ENCODE measurements at places on chromosomes 11 and 22.

DNA sequence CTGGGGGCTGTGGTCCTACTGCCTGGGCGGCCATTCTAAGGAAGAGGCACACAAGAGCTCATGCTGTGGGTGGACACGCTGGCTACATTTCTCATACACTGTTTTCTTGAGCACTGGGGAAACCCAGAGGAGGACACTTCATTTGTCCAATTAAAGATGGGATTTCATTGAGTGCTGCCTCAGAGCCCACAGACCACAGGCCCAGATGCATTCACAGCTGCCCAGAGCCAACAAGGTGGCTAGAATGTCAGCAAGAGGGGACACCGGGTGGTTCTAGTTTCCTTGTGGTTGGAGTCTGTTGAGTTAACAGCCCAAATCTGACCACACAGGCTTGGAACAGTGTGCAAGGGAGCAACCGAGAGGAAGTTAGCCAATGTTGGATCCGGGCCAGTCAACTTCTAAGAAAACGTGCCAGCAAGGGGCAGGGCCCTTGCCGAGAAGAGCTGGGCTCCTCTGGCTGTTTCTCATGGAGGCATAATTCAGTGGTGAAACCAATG is 35.0 kb upstream of the SORL1 start:
- peak; percentile 7 for DNase-seq

DNA sequence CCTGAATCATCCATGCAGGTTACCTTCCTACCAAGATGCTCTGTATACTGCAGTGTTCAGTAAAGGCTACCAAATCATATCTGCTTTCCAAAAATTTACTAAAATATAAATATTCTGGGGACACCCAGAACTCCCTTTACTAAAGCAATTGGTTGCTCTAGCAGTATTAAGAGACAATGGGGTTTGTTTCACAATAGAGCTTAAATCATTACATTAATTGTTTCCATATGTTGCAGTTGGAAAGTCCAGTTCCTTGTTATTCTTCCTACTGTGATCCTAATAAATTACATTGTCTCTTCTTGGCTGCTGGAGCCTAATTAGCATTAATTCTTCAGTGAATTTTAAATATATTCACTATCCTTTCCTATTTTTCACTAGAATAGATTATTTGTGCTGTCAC is 316.0 kb upstream of the MTNR1B start:
- no peak for DNase-seq

DNA sequence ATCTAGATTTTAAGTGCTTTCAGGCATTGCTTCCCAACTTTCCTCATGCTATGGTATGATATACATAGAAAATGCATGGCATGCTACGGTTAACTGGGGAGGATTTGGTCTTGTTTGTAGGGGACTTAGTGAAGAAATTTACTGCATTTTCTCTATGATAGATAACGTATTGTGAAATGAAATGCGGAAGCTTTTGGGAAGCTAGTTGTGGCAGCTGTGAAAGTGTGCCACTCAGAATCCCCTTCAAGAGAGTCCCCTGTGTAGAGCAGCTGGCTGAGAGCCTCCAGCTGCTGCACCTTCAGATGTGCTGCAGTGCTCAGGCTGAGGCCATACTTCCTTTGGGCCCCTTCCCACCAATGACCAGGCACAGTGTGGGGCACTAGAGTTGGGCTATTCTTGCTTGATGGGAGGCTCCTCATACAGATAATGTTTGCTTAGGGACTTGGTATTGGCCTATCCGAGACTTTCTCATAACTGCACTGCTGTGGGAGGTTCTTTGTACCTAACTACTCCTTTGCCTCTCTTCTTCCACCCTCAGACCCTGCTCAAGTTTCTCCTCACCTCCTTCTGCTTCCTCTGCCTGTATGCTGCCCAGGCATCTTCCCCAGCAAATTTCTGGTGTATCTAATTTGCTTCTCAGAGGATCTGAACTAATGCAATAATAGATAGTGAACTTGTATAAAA is 67.3 kb downstream of the HIPK3 start:
- no peak for DNase-seq

- no peak for DNase-seq
Measured at GRCh38 chr11:83682611-83682973, 396.4 kb upstream of the CCDC90B start.

DNA sequence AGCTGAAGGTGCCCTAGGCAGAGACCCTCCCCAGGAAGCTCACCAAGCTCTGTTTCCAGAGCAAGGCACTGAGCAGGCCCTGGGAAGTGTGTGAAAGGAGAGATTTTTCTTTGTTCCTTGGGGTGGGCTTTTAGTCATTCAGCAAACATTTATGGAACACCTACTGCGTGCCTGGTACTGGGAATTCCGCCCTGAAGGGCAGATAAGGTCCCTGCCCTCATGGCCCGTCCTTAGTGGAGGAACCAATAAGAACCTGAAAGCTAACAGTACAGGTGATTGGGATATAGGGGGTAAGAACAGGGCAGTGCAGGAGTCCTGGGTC is 3.9 kb downstream of the TMEM134 start:
- DNase-seq: no peak

DNA sequence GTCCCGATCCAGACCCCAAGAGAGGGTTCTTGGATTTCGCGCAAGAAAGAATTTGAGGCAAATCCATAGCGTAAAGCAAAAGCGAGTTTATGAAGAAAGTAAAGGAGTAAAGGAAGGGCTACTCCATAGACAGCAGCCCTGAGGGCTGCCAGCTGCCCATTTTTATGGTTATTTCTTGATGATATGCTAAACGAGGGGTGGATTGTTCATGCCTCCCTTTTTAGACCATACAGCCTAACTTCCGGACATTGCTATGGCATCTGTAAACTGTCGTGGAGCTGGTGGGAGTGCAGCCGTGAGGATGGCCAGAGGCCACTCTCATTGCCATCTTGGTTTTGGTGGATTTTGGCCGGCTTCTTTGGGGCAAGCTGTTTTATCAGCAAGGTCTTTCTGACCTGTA is 19.4 kb upstream of the SHANK3 start:
- no peak for DNase-seq

DNA sequence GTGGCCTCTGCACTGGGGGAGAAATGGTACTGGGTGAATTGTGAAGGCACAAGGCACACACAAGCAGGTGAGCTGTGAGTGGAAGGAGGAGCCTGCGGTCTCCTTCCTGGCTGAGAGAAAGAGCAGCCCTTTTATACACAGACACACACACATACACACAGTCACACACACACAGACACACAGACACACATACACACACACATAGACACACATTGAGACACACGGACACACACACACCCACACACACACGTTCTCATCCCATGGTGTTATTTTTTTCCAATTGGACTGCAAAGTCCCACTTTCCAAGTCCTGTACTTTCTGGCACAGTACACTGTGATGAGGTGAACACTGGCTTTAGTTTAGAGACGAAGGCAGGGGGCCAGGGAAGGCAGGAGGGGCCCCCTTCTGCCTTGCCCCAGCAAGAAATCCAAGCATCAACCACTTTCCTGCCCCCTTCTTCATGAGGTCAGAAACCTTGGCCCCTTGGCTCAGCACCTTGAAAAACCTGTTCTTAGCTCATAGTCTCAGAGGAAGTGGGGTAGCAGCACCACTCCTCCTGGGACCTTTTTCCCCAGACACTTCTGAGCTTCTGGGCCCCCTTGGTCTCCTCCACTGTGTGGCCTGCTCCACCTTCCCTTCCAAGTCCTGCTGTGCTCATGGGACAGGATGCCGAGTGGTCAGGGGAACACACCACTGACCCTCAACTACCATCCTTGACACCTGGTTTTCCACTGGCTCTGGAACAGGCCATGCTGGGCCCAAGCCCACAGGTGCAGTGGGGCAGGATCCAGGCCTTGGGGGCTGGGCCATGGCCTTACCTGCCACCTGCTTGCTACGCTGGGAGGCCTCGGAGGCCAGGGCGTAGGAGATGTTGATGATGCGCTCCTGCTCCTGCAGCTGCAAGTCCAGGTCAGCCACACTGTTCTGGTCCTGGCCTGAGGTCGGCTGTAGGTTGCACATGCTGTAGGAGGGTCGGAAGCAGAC is 43.8 kb downstream of the C11orf58 start:
- DNase-seq: no peak

DNA sequence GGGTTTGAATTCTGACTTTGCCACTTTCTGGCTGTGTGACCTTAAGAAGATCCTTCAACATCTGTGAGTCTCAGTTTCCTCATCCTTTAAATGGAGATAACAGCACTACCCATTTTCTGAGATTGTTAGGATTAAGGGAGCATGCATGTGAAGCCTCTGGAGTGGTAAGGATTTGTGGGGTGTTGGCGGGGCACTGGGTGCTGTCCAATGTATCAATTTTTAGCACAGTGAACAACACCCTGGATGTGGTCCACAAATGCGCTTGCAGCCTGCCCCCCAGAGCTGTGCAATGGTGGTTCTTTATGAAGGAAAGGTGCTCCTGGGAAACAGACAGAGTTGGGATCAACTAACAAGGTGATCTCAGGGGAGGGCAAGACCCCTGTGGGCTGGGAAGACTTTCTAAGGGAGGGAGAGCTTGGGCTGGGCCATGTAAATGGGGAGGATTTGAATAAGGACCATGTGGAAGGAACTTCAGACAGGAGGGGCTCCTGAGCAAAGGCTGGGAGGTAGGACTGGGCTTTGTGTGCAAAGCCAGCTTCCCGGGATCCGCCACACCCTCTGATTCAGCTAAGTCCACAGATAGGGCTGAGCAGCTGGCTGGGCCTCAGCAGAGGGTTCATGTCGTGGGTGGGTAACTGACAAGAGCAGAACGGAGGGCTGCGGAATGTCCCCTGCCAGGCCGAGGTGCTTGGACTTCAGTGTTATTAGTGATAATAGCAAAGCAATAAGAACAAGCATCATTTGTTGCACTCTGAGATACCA is 22.7 kb upstream of the RASD2 start:
- DNase-seq: no peak

GRCh38 chr11:68090706-68091105 is 30.5 kb downstream of the CHKA start:
- no peak for DNase-seq

- no peak for DNase-seq
Measured at GRCh38 chr22:50581950-50582492, 628 bp downstream of the CHKB start.

GRCh38 chr11:115759622-115760460 is 255.6 kb upstream of the CADM1 start:
- DNase-seq: no peak

DNA sequence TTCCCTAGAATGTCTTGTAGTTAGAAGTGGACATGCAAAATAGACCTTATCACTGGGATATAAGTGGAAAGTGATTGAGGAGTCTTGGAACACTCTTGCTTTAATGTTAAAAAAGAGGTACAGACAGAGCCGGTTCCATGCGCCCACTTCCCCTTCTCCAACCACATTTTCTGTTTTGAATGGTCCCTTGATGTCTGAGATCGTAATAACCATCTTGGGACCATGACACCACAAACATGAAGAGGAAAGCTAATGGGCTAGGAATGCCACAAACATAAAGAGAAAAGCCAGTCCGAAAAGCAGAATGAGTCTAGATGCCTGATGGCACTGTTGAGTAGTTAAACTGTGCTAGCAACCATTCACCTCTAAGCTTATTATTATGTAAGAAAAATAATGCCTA is 54.8 kb upstream of the SPON1 start:
- DNase-seq: no peak

DNA sequence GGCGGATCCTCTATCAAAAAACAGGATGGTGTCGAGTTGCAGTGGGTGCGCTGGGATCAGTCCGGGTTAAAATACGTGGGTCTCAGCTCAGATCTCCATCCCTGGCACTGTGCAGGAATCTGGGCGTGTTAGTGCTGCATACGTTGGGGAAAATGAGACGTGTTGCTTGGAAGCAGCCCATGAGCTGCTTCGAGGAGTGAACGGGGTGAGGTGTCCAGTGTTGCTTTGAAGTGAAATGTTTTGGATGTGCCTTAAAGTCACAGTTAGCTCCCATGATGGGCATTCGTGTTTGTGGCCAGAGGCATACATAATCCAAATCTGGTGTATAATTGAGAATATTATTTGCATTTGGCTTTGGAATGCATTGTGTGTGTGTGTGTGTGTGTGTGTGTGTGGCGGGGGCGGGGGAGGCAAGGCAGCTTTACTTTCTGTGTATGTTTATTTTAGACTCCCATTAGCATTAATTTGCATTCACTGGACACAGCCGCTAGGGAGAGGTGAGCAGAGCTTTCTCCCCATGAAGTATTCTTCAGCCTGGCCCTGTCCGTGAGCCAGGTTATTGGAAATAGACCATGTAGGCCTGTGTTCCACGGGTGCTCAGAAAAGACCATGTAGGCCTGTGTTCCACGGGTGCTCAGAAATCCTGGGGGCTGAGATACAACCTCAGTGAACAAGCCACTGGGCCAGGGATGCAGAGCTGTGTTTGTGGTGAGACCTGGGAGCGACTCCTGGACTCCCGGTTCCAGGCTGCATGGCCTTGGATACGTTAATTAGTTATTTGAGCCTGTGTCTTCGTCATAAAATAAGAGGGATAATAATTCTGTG is 134.6 kb downstream of the ST3GAL4 start:
- no peak for DNase-seq

DNA sequence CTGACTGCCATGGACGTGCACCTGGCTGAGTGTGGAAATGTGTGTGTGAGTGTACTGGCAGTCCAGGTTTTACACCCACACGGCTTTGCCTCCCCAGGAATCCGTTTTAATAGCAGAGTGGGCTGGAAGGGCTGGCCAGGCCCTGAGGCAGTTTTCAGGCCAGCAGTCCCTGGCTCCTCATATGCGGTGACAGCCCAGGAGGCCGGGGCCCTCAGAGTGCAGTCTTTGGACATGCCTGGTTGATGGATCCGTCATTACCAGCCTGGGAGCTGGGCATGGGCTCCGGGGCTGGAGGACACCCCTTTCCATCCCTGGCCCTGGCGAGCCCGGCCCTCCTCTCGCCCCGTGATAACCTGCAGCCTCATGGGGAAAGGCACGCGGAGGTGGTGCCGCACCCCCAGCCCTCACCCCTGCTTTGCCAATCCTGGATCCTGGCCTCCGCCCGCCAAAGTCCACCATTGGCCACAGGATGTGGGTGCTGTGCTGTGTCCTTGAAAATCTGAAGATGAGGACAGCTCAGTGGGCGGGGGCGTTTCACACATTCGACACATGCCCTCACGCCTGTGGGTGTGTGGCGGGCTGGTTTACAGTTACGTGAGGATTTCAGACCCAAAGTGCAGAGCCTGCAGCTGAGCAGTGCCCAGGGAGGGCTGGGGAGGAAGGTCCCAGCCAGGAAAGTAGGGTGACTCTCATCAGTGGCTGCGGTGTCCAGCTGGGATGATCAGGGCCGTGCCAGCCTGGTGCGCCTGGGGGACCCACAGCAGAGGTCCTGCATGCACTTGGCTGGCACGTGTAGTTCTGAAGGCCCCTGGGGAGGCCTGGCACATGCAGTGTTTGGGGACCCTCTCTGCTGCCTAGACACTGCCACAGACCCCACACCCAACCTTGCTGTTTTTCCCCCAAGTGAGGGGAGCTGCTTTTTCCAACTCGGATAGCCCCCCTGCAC is 55.1 kb downstream of the RTN4R start:
- DNase-seq: no peak

GRCh38 chr11:36273110-36273509 is 16.1 kb downstream of the COMMD9 start:
- no peak for DNase-seq

GRCh38 chr11:12556788-12557384 is 117.3 kb upstream of the TEAD1 start:
- DNase-seq: peak; percentile 85

Data from HFFc6 (cell line).